ENCODE measurements at places on chromosomes 16 and 17.

- DNase-seq: no peak
These were observed 4.6 kb downstream of the COG7 start for GRCh38 chr16:23448392-23448791.

GRCh38 chr16:80791411-80791810, 13.0 kb downstream of the CDYL2 start:
- no peak for DNase-seq

DNA sequence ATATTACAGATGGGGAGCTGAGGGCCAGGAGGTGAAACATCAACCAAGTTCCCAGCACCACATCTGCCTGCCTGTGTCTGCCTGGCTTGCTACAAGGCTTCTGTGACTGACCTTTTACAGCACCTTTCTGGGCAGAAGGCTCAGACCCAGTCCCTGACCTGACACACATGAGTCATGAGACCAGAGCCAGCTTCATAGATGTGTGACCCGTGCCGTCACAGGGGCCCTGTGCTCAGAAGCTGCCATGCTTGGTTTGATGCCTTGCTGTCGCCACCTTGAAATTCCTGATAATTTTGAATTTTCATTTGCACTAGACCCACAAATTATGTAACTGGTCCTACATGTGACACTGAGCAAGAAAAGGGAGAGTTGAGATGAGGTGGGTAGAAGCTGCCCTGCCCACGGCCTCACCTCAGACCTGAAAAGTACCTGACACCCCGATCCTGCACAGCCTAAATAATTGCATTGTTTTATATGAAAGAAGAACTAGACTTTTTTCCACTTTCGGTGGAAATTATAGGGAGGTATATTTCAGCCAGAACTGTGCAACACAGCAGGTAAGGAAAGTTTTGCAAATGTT, 13.3 kb upstream of the PECAM1 start:
- no peak for DNase-seq

DNA sequence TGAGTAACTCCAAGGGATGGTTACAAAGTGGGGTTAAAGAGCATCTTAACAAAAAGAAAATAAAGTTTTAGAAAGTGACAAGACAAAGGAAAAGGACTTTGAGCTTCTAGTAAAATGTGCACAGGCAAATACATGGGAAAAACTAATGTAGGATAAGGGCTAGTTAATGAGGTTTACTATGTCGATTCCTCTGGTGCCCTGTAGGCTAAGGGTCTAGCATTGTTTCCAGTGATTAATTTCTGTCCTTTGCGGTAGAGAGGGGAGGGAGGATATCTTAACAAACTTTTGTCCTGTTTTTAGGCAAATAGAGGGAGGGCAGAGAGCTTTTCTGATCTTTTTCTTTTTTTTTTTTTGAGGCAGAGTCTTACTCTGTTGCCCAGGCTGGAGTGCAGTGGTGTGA, 96.6 kb upstream of the SIAH1 start:
- no peak for DNase-seq

DNA sequence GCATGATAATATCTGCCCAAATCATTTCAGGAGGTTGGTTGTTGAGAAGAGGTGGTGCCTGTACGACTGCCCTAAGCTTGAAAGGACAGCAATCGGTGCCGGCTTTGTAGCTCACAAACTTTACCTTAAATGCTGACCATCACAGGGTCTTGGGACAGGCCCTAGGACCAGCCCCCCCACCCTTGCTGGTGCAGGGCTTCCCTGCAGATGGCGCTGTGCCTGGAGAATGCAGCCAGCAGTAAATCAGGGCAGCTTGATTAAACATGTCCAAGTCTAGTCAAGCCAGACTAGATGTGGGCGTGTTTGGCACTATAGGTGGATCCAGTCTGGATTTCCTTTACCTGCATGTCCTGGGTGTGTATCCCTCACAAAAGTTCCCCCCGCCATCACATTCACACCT, 135.5 kb upstream of the CRHR1 start:
- no peak for DNase-seq

Measured in iPS DF 6.9 (cell line).